RPMI7951 (cell line): ENCODE measurements at places on chromosomes 1 and 21.

DNA sequence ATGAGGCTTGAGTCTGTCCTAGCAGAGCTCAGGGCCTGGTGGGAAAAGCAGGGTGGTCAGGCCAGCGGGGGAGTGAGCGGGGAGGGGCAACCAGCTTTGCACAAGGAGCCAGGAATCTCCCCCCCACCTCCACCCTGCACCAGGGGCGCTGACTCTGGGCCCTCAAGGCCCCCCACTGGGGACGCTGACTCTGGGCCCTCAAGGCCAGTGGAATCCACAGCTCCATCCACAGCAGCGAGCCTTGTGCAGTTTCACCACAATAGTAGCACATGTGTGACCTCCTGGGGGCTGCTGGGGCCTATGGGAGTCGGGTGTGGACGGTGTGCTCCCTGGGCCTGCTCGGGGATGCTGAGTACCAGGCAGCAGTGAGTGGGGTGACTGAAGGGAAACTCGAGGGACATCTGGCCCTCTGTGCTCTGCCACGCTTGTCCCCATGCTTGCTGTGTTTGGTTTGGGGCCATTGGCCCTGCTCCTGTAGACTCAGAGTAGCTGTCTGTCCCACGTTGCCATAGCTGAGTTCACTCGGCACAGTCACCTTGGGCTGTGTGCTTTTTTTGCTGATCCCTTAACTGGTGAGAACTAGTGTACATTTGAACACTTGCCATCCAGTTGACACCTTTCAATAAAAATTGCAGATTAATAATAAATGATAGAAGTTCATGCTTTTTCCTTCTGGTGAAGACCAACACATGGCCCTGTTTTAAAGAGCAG lies 89.2 kb downstream of the ADARB1 start:
- DNase-seq = no peak

DNA sequence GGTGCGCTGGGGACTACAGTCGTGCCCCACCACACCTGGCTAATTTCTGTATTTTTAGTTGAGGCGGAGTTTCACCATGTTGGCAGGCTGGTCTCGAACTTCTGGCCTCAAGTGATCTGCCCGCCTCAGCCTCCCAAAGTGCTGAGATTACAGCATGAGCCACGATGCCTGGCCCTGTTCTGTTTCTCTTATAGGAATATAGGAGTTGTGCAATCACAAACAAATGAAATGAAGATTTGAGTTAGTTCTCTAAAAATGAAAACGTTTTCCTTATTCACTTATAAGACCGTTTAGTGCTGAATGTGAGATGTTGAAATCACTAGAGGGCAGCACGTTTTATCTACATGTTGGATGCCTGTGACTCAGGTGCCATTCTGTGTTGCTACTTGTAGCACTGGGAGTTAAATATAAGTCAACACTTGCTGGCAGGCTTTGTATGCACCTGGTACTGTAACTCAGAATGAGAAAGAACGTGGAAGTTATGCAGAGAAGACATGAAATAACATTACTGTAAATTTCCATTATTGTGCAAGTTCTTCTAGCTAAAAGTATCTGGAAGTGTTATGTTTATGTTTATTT lies 45.8 kb downstream of the MIGA1 start:
- DNase-seq = peak; percentile 60

- DNase-seq = peak; percentile 8
Observed at GRCh38 chr1:245411245-245412036, 256.7 kb downstream of the KIF26B start.

GRCh38 chr1:35725596-35725995 lies 6.9 kb upstream of the C1orf216 start:
- peak; percentile 42 for DNase-seq

DNA sequence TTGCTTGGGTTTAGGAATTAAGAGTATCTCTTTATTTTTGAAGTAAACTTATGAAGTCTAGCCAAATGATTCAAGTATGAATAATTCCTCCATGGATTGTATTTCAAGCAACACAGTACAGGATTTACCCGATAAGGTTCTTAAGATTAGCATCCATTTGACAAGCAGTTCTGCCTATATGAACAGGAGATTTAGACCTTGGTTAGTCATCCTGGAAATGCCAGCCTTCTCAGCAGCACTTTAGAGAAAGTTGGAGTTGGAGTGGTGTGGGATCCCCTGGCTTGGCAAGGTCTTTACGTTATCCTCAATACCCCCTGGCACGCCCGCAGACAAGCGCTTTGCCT lies 1.6 kb downstream of the BCAR3 start:
- peak; percentile 60 for DNase-seq
